ENCODE measurements at places on chromosomes 2 and 18.

- no peak for DNase-seq
These were observed 2.3 kb upstream of the MAL start for GRCh38 chr2:95023222-95023597.

DNA sequence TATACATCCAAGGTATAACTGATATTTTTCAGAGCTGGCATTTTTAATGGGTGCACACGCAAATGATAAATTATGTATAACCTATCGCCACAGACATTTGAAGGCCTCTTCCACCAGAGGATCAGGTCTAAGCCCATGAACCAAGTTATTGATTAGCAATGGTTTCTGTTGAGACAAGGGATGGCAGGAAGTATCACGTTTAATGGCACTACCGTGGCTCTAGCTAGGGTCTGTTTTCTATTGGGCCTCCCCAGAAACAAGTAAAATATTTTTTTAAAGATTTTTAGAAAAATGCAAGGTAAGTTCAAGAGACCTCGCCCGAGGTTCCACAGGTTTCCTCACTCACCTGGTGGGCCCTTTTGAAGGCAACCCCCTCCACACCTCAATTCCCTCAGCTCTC lies 667 bp downstream of the GFPT1 start:
- no peak for DNase-seq

GRCh38 chr2:31397094-31397493 lies 17.4 kb downstream of the XDH start:
- DNase-seq, result peak; percentile 83

DNA sequence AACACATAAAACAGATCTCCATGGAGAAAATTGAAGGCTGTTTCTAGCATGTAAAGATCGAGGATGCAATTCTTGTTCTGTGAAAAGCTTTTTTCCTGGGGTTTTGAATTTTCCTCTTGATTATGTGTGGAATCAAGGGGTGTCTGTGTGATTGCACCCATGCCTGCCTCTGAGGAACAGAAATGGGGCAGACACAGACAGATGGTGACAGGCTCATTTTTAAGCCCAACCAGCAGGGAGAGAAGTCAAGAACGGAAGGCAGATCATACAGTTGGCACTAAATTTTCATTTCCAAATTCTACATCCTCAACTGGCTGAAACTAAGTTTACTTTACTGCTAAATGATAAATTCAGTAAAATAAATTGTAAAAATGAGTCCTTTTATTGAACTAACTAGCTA lies 1037.7 kb upstream of the KLHL29 start:
- no peak for DNase-seq

- DNase-seq, result no peak
These were observed 230.6 kb downstream of the FBXO15 start for GRCh38 chr18:73917046-73917445.

GRCh38 chr18:43964666-43965065 lies 687.4 kb upstream of the SYT4 start:
- DNase-seq, result no peak

- DNase-seq, result no peak
These were observed 51.7 kb upstream of the OTX1 start for GRCh38 chr2:62998949-62999348.

- DNase-seq, result no peak
These were observed 4.1 kb downstream of the ANTXR1 start for GRCh38 chr2:69017080-69017479.
